LoVo (cell line): ENCODE measurements at places on chromosomes 6 and 20.

- DNase-seq = no peak
These were observed 16.0 kb downstream of the SOD2 start for GRCh38 chr6:159676890-159677505.

- DNase-seq = no peak
These were observed 765.0 kb downstream of the HDGFL1 start for GRCh38 chr6:23334360-23334759.

GRCh38 chr6:32922083-32922482 lies 18.7 kb downstream of the HLA-DMB start:
- no peak for DNase-seq

- DNase-seq = no peak
These were observed 132.8 kb downstream of the DOK5 start for GRCh38 chr20:54608039-54608745.

GRCh38 chr20:5416086-5416485 lies 99.3 kb upstream of the PROKR2 start:
- no peak for DNase-seq

DNA sequence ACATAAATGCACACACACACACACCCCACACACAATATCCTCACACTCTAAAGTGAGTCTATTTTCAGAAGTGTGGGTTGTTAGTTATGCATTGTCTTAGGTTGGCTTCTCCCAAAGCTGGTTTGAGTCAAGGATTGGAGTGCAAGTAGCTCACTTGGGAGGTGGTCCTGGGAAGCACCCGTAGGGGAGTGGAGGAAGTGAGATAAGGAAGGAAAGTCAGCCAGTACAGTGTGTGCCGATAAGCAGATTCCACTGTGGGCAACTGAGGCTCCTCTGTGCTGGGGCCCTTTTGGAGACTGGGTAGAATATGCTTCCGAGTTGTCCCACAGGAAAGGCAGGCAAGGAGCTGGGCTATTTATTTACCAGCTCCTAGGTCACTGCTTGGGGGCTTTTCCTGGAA lies 67.2 kb downstream of the PLCB4 start:
- no peak for DNase-seq

DNA sequence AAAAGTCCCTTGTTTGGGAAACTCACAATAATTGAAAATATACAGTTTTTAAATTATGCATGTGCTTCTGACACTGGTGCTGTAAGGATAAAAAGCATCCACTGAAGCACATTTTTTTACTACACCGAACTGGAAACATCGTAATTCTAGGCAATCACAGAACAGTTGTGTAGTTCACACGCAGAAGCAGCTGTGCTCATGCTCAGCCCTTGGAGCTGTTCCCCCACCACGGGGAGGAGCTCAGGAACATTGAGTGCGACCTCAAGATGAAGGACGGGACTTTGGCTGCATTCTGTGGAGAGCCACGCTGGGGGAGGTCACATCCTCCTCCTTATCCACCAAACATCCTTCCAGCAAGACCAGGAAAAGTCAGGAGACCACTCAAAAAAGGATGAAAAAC lies 466.3 kb upstream of the CDH4 start:
- DNase-seq = no peak

- DNase-seq = peak; percentile 95
These were observed 11.5 kb downstream of the PMEPA1 start for GRCh38 chr20:57698116-57698866.

GRCh38 chr6:70314296-70314695 lies 11.4 kb upstream of the COL9A1 start:
- no peak for DNase-seq

DNA sequence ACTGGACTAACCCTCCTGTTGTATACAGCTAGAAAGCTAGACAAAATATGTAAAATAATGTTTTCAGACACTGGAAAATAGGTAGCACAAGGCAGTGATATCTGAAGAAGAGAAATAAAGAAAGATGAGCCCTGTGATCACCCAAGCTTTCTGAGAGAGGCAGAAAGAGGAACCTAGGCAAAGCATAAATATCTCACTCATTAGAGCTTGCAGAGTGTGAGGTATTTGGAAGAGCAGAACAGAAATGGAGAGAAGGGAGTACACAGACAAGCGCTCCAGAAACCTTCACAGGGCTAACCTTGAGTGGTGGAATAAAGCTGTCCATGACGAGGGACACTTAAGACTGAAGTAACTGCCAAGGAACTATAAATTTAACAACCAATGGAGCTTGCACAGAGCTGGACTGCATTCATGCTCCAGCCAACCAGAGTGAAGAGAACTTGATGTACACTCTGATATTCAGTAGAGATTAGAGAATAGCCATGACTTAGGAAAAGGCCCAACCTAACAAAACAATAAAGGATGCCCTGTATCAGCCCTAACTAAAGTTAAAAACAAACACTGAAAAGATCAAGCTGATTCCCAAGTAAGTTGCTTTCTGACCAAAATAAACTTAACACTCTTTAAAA lies 280.9 kb upstream of the STXBP5 start:
- no peak for DNase-seq

DNA sequence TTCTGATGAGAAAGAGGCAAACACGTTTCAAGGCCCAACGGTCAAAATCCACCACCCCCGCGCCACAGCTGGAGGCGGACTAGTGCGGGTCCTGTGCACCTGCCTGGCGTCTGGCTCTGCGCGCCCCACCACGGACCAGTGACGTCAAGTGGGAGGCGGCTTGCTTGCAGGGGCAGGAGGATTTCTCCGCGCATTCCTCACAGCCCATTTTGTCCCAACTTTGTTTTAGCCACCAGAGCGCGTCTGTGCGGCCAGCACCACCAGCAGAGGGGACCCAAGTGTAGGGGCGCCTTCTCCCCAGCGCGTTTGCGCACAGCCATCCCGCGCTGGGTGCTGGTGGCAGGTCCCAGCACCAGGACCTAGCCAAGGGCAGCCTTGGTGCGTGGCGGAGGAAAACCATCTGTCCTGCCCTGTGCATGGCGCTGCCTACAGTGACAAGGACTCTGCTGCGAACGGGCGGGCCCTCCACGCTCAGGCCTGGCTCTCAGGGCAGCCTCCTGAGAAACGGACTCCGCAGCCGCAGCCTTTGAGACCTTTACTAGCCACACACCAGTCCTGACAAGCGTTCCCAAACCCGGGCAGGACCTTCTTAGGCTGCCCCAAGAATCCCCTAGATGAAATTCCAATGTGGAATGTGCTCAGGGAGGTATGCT lies 194.8 kb upstream of the EXOC2 start:
- no peak for DNase-seq

DNA sequence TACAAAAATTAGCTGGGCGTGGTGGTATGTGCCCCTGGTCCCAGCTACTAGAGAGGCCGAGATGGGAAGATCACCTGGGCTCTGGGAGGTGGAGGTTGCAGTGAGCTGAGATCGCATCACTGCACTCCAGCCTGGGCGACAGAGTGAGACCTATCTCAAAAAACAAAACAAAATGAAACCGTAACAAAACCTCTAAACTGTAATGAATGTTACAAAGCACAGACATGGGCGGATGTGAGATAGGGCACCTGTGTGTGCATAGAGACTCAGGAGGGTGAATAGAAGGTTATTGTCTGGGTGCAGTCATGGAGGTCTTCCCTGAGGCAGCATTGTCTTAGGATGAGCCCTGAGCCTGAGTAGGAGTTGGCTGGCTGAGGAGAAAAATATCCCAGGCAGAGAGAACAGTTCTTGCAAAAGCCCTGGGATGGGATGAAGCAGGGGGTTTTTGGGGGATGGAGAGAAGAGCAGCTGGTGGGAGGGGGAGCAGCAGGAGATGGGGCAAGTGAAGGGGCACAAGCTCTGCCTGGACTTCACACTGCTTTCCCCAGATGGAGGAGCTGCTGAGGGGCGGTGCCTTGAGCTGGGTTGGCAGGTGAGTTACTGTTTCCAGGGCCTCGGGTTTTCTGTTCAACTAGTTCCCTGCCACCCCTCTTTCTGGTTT lies 5.2 kb downstream of the BCAS4 start:
- DNase-seq = no peak

- no peak for DNase-seq
These were observed 11.9 kb downstream of the CD40 start for GRCh38 chr20:46129955-46130481.

DNA sequence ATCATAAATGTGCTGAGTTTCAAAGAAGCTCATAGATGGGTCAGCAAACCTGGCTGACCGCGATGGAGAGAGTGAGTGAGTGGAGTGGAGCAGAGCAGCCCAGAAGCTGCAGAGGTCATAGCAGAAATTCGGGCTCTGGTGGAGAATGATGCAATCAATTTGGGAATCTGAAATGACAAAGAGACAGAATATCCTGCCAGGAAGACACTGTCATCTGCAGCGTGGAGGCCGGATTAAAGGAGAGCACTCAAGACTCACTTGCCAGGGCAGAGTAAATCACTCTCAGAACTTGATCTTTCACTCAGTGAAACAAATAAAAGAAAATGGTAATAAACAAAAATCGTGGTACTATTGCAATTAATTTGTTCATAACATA lies 109.6 kb upstream of the RREB1 start:
- no peak for DNase-seq

DNA sequence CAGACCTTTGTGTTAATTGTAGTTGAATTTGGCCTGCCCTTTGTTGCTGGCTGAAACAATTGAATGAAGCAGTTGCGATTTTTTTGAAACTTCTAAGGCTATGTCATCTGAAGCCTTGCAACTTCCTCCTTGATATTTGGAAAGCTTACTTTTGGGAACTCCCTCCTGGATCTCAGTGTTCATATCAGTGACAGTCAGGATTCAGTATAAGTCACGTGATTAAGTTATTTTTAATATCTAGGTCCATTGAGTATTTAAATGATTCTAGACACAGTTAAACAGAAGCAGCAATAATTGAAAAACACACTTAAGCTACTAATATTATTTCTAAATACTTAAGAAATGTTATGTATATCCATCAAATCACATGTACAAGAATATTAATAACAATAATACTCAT lies 951.3 kb downstream of the GRIK2 start:
- no peak for DNase-seq

GRCh38 chr6:72048080-72048479 lies 161.7 kb downstream of the RIMS1 start:
- no peak for DNase-seq

GRCh38 chr6:30832864-30833263 lies 51.5 kb upstream of the DDR1 start:
- DNase-seq = no peak

GRCh38 chr6:75863784-75864183 lies 114.7 kb downstream of the MYO6 start:
- DNase-seq = no peak

- DNase-seq = no peak
These were observed 82.6 kb upstream of the CNKSR3 start for GRCh38 chr6:154593122-154593521.

- no peak for DNase-seq
These were observed 24.2 kb upstream of the PAQR8 start for GRCh38 chr6:52337633-52338290.

GRCh38 chr6:71588490-71588889 lies 297.9 kb upstream of the RIMS1 start:
- DNase-seq = no peak
